ENCODE measurements at places on chromosomes 6 and 20.

DNA sequence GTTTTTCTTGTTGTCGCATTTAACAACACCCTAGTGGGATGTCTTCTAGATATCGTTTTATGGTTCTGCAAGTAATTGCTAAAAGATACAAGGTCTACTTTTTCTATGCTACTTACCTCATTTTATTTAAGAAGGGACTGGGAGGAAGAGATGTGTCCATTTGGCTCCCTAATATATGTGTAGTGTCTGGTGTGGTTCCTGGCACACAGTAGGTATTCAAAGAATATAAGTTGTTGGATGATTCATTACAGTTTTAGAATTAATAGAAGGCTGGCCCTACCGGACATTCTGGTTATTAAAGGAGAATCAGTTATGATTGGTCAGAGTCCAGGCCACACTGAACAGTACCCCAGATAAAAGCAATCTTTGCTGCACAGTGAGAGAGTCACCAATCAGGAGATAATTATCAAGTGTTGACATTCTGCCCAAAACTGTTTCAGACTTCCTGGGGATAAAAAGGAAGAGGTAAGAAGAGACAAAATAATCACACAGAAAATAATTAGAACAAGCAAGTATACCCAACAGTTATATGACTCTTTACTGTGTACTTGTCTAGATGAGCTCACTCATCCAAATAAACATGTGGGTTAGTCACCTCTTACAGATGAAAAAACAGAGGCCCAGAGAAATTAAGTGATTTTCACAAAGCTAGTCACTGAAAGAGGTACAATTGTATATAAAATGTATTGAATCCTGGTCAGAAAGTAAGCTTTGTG, 7.0 kb downstream of the TMEM244 start:
- DNase-seq: no peak

GRCh38 chr6:32337186-32337805, 34.4 kb downstream of the TSBP1 start:
- DNase-seq: no peak

DNA sequence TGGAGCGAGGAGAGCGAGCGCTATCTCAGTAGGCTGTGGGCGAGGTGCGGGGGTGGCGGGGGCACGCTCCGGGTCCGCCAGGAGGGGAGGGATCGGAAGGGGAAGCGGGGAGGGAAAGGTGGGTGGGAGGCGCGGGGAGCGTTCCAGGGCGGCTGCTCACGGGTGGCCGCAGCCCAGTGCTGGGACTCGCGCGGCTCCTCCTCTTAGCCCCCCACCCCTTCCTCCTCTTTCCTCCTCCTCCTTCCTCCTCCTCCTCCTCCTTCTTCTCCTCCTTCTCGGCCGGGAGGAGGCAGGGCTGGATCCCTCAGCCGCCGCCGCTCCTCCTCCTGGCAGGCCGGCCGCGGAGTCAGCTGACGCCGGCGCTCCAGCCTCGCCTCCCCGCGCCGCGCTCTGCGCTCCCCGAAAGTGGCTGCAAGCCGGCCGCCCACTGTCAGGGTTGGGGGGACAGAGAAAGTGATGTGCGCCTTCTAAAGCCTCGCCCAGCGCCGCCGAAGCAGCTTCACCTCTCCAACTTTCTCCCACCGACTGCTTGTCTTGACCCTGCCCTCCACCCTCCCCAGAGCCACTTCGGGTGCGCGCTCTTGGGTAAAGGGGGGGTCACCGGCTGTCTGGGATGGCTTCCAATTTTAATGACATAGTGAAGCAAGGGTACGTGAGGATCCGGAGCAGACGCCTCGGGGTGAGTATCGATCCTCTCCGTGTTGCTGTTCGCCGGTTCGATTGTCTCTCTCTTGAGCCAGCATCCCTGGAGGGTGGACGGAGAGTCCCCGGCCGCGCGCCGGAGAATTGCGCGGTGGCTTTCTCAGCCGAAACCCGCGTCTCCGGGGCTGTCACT, at the start of gene DOK5:
DOK5 (plus strand) TSS at position 260 of the 835 bp plus-strand sequence; CDS start at position 614, 354 bp downstream.
- DNase-seq: peak; percentile 7

GRCh38 chr20:1319051-1319450, 9.9 kb downstream of the SDCBP2 start:
- DNase-seq: no peak

DNA sequence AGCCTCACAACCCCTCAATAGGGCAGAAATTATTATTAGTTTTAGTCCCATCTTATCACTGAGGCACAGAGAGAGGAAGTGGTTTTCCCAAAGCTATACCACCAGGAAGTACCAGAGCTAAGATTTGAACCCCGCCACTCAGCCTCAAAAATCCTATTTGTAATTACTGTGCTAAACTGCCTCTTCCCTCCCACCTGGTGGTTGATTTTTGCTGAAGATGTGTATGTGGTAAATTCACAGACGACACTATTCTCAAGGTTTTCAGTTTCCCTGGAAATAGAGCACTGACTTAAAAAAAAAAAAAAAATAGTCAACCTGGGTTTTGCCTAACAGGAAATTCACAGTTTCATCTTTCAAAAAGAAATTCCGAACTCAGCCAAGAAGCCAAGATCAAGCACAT, 57.9 kb downstream of the TSHZ2 start:
- DNase-seq: no peak

DNA sequence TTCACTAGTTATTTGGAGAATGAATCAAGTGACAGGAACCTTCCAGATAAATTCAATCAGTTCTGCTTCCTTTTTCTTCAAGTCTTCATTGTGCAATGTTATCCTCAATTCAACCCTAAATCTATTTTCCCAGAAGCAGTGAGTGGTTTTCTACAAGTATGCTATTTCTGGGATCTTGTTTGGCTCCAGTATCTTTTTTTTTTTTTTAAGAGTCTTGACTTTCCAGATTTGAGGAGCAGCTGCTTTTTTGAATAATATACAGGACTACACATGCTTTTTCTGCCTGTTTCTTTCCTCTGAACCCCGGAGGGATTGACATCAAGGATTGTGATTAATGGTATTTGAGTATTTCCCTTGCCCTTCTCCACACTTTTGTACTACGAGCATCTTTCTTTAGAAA, 339.2 kb upstream of the JAG1 start:
- DNase-seq: no peak

- no peak for DNase-seq
These were observed 811.2 kb downstream of the MAFB start for GRCh38 chr20:39877788-39878187.

GRCh38 chr6:129521946-129522345, 188.0 kb downstream of the ARHGAP18 start:
- no peak for DNase-seq

- no peak for DNase-seq
These were observed 19.5 kb upstream of the HLA-DQA1 start for GRCh38 chr6:32617751-32618150.

DNA sequence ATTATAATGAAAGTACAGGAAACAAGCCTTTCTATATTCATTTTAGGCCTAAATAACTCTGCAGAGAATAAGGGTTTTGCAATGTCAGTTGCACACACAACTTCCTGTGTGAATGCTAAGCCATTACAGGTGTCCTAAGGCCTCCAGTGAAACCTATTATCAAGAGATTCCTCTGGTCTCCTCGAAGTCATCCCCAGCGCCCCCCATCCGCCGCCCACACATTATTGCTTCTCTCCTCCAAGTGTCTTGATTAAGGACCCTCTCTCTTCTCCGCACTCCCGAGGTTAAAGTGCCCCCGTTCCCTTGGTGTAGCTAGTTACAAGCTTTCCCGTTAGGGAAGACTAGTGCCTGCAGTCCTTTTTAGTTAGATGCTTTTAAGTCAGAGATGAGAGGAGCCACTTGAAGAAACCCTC, 1.3 kb downstream of the HIVEP2 start:
- DNase-seq: no peak

GRCh38 chr20:34396408-34396807, 33.3 kb downstream of the ITCH start:
- no peak for DNase-seq

- no peak for DNase-seq
These were observed 401.8 kb downstream of the SAMD5 start for GRCh38 chr6:147910281-147910680.

GRCh38 chr6:138689849-138690248, 83.7 kb upstream of the CCDC28A start:
- no peak for DNase-seq

DNA sequence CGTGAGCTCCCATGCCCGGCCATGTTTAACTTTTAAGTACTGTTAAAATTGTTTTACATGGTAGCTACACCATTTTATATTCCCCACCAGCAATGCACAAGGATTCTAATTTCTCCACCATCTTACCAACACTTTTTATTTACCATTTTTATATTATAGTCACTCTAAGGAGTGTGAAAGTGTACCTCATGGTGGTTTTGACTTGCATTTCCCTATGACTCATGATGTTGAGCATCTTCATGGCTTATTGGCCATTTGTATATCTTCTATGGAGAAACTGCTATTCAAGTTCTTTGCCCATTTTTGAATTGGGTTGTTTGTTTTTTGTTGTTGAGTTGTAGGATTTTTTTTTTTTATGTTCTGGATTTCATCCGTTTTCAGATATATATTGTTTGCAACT, 15.6 kb upstream of the BPHL start:
- no peak for DNase-seq

GRCh38 chr20:24654425-24654824, 185.0 kb downstream of the SYNDIG1 start:
- no peak for DNase-seq

DNA sequence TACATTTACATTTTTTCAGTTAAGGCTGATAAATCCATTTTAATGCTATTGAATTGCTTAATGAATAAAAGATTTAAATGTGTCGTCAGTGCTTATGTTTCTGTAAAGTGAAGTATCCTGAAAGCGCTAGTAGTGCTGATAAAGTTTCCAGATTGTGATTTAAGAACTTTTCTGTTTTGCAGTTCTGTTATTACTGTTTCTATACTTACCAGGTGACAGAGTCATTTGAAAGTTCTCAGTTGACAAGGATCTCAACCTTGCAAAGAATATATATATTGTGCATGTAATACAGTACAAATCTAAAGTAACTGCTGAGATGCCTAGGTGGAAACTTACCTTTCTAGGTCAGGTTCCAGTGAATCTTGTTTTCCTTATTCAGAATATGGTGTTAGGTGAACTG, 201.8 kb downstream of the ARID1B start:
- no peak for DNase-seq

DNA sequence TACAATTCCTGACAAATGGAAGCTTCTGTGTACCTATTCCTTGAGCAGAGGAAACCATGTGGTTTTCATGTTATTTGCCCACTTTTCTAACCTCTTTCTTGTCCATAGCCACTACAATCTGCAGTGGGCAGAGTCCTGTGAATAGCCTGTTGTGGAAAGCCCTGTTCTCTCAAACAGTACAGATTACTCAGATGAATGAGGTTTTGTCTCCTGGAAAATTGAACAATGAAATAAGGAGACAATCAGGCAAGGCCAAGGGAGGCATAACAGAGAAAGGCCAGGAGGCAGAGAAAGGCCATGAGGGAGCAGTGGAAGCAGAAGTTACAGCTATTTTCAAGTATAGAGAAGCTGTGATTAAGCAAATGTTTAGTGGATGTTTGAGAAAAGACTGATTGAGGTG, 189.3 kb downstream of the GRIK2 start:
- DNase-seq: no peak

DNA sequence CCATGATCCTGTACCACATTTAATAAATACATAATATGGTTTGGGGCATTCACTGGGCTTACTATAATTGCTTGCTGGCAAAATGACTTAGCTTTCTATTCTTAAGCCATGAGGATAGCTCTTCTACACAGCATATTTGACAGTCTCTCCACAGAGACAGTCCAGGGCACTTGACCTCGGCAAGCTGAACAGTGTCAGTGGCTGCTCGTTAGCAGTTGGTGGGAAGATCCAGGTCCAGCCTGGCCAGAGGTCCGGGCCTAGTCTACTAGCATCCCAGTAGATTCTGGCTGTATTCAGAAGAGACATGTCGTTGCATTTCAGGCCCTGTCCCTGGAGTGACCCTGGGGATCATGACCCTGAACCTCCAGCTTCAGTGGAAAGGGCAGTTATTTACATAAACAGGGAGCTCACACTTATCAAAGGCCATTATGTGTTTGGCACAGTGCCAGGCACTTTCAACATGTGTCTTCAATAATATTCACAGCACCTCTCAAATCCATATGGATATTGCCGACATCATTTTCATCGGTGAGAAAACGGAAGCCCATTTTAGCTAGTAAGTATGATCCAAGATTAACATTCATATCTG, 139.0 kb downstream of the IMPG1 start:
- DNase-seq: no peak

- DNase-seq: no peak
These were observed 130.5 kb downstream of the ZFP64 start for GRCh38 chr20:52060794-52061714.

- DNase-seq: no peak
These were observed 31.6 kb upstream of the CENPW start for GRCh38 chr6:126308362-126308761.

DNA sequence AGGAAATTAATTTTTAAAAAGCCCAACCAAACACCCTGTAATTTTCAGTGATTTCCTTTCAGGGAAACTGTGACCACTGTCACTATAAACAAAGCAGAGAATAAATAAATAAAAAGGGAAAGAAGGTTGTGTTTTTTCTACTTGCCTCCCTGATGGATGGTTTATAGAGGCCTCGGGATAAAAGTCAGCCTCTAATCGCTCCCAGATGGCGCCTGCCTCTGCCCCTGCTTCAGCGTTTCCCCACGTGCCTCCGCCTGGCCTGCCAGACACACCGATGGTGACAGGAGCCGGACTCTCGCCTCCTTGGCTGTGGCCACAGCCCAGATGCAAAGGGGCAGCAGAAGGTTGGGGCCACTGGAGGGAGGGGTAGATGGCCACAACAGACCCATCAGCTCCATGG, 327.7 kb downstream of the CDC5L start:
- no peak for DNase-seq

DNA sequence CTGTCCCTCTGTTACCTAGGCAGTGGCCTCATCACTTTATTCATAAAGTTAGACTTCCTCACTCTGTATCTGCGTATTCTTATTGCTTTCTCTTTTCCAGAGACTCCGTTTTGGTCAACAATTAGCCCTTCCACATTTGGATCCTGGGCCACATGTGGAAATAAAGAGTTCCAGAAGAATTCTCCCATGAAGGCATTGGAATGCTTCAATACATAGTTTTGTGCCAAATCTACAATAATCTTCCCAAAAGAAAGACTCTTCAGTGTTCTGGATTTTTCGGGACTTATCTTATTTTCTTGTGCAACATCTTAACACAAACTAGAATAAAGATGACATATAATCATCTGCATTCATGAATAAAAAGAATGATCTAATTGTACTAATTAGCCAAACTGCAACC, 187.7 kb upstream of the BMP2 start:
- no peak for DNase-seq

GRCh38 chr6:63509652-63510352, 62.5 kb upstream of the LOC128125822 start:
- DNase-seq: no peak
